ENCODE measurements at places on chromosomes 4 and X.
A peak's percentile ranks its signal among the peaks of the same experiment; 100 is the strongest.

DNA sequence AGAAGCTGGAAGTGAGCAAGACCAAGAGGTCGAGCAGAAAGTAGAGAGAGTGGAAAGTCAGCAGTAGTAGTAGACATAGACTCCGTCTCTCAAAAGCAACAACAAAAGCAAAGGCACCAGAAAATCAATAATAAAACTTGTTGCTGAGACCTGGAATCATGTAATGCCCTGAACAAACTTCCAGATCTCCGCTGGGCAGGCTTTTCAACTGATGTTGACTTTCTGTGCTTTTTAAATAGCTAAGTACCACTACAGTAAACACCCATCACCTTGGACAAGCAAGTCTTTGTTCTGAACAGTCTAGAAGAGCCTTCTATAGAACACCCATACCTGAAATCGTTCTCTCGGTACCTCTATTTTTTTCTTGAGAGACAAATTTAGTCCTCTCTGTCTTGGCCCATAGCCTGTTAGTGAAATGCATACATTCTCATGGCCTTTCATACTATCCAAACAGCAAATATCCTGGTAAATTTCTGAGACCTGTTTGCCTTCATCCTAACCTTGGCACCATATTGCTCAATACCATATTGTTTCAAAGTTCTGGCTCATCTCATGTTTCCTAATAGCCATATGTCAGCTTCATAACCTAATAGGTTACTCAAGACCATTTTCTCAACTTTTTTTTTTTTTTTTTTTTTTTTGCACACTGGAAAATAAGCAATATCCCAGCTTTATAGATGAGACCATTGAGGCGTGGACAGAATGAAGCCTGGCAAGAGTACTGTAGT, 200.6 kb upstream of the RBPJ start:
- no peak for DNase-seq

GRCh38 chrX:13128104-13128503, 83.7 kb upstream of the FAM9C start:
- no peak for DNase-seq

- DNase-seq: peak; percentile 79
These were observed 10.6 kb upstream of the SLC2A9 start for GRCh38 chr4:10031668-10032590.

- peak; percentile 18 for DNase-seq
These were observed 19.9 kb downstream of the DCHS2 start for GRCh38 chr4:154471526-154472331.

- peak; percentile 45 for DNase-seq
These were observed 5.1 kb downstream of the UPRT start for GRCh38 chrX:75278991-75279390.

- DNase-seq: no peak
These were observed 259.0 kb upstream of the TRPC5 start for GRCh38 chrX:112341598-112341997.

Measured in astrocyte of the hippocampus (primary cell).